AG09319 (cell line): ENCODE measurements at places on chromosomes 6 and 20.

DNA sequence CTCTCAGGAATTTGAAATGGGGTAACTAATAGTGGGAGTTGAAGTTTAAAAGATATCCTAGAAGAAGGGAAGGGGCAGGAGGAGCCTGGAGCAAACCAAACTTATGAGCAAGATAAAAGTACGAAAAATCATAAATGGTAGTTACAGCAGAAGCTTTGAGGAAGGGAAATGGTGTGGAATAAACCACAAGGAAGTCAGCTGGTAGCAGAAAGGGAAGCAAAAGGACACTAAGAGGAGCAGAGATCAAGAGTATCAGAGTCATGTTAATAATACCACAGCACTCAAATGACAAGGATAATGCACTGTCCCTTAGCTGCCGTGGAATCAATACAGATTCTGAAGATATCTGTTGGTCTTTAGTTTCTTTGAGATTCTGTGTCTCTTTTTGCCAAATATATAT is 44.9 kb upstream of the CCDC28A start:
- no peak for DNase-seq

GRCh38 chr20:33351696-33352095 is 49.6 kb downstream of the CDK5RAP1 start:
- DNase-seq, result no peak

- DNase-seq, result no peak
Observed at GRCh38 chr6:6801635-6802218, 213.2 kb downstream of the LY86 start.

DNA sequence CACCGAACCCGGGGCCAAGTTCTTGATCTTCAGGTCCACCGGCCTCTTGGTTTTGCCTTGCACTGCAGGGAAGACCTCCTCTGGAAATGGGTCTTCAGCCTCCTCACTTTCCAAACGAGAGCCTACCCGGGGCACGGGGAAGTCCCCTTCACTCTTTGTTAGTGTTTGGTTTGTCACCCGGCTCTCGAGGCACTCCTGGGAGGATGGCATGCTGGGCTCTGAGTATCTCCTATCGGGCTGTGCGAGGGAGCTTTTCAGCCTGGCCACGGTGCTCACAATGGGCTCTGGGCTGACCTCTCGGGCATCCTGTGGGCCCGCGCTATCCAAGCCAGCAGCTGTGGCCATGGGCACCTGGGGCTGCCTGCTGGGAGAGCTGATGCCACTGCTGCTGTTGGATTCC is 8.1 kb downstream of the TAGAP start:
- no peak for DNase-seq

DNA sequence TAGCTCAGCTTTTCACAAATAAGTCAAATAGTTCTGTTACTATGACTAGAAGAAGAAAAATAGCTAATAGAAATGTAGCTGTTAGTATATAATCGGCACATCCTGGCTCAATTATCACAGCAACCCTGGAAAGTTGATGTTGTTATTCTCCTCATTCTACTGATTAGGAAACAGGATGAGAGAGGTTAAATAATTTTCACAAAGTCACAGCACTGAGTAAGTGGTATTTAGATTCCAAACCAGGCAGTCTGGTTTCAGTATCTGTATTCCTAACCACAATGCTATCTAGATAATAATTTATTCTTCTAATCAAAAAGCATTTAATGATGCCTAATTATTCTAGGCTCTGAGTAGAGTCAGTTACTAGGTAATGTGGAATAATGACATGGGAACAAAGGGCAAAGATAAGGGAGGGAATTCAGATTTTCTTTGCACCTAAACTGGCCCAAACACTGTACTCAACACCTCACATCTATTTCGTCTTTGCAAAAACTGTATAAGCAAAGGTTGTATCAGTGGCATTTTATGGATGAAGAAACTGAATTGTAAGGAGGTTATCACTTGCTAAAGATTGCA is 51.3 kb downstream of the PDE7B start:
- no peak for DNase-seq

- no peak for DNase-seq
Observed at GRCh38 chr20:11136691-11137090, 462.9 kb upstream of the JAG1 start.

- DNase-seq, result no peak
Observed at GRCh38 chr6:139198529-139199288, 63.8 kb downstream of the HECA start.

DNA sequence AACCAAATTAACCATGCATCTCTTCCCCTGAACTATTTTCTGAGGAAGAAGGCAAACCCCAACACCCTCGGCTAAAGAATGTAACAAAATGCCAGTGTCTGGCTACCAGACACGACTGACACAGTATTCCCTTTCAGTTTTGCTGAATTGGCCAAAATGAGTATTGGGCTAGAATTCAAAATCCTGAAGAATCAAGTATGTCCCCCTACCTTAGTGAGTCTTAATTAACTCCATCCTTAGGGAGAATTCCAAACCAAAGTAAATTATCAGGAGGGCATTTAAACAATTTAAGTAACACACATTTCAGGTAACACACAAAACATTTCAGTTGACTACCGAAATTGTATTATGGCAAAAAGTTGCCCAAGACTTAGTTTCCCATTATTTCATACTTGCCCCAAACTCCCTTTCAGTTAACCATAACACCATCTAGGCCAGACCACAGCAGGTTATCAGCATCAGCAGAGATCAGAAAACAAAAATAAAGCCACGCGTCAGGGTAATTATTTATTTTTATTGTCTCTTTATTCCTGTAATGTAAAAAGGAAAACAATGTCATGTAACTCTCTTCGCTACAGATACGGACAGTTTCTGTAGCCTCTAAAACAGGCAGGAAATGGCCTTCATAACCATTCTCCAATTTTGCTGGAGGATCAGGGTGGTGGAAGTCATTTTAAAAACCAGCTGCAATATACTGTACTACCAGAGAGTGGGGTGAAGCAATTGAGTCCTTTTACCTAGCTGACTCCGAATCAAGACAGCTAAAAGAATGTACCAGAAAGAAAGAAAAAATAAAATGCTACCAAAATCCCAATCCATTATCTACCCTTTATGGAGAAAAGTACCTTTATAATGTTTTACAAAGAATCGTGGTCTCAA is 1.9 kb downstream of the SNX5 start:
- DNase-seq, result no peak

DNA sequence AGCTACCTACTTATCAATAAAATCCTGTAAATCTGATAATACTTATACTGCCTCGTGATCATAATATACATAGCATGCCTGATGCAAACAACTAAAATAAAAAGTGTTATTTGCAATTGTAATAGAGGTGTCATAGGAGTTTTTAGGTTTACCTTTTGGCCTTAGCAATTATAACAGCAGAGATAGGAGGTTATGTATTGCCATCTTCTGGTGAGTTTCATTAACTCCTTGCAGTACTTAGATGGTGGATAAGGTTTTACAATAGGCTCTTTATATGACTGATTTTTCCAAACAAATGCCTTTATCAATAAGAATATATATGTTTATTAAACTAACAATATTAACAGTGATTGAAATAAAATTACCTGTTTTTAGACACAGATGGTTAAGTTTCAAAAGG is 27.8 kb upstream of the MYCT1 start:
- peak; percentile 8 for DNase-seq

DNA sequence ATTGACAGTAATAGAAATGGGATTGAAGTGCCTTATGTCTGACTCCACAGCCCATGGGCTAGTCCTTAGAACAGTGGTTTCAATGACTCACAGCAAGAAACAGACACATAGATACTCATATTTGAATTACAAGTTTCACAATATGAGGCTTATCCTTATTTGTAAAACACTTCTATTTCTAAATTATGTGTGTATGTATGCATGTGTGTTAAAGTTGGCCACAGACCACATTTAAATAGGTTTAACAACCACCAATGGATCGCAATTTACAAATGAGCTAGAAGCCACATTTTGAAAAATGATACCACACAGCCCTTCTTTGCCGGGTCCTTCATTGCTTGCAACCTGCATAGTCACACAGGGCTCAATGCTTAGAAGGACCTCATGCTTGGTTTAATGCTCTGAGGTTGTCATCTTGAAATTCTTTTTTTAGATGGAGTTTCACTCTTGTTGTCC is 157.8 kb upstream of the PREP start:
- DNase-seq, result no peak

DNA sequence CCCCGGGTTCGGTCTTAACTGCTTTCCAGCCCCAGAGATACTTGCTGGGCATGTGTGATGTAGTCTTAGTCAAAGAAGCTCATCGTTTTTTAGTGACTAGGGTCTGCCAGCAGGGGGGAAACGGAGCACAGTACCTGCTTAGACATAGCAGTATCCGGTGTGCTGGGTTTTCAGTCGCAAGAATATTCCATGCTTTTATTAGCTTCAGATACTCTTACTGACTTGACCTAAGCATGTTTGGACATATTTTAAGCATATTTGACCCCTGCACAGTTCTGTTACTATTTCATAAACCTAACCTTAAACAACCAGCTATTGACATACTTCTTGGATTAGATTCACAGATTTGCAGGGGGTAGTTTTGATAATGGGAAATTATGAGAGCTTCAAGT is 3.0 kb downstream of the E2F3 start:
- DNase-seq, result no peak

GRCh38 chr20:2402271-2402980 is 21.7 kb downstream of the TGM6 start:
- DNase-seq, result peak; percentile 12

DNA sequence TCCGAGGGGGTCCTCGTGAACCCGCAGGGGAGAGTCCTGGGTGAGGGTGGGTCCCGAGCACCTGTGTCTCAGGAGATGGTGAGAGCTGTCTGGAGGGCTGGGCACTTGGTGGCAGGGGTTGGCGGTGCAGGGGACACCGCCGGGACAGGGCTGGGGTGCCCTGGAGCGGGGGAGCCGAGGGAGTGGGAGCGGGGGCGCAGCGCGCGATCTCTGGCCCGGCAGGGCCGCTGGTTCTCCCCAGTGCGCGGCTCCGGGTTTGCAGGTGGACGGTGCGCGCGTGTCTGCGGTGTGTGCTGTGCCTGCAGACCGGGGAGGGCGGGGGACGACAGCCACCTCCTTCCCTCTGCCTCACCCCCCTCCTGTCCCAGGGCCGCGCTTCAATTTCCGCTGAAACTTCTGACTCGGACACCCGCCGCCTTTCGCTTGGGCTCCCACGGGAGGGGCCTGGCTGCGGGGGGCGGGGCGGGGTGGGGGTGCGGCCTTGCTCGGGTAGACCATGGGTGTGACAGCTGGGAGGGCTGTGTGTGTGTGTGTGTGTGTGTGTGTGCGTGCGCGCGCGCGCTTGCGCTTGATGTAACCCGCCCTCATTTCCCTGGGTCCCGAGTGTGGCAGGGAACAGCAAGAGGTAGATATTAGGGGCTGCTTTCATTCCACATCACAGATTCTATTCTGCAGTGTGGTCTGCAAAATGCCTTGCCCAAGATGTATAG is 1.2 kb downstream of the TRIB3 start:
- peak; percentile 80 for DNase-seq

GRCh38 chr6:154754152-154754551 is 20.9 kb downstream of the SCAF8 start:
- no peak for DNase-seq

GRCh38 chr6:106764353-106764980 is 135.1 kb downstream of the QRSL1 start:
- DNase-seq, result no peak

GRCh38 chr6:13139119-13139518 is 189.2 kb downstream of the TBC1D7 start:
- no peak for DNase-seq

GRCh38 chr6:97656236-97656635 is 373.2 kb upstream of the MMS22L start:
- DNase-seq, result no peak

DNA sequence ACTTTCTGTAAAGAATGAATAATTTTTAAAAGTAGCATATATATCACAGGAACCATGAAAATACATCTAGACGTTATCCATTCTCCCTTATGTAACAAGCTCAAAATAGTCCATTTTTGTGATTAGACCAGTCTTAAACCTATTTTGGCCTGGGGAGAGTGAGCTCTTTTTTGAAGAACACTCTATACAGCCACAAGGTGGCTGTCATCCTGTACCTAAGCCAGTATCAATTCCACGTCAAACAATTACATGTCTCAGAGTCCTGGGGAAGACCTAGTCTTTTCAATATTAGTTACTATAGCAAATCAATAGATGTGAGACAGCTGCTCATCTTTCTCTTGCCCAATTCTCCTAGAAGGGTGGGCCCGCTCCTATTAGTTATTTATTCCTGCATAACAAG is 28.4 kb downstream of the FBXO5 start:
- no peak for DNase-seq

GRCh38 chr6:90468080-90468479 is 118.8 kb downstream of the MAP3K7 start:
- no peak for DNase-seq

DNA sequence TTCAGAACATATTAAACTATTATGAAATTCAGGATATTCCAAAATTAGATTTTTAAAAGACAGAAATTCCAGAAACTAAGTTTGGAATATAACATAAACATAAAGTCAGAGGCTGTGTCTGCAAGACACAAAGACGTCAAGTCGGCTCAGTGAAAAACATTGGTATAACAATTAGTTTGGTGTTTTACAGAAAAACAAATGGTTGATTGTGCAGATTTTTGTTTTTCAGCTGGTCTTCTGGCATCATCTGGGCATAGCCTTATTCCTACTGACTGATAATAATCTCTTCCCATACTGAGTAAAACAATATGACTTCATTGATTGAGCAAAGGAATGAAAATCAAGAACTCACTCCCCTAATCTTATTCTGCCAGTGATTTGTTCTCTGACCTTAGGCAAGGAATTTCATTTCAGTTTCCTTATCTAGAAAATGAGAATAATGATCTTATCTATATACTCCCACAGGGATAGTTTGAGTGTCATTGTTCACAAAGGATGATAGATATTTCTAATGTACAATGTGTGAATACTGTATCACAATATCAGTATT is 84.3 kb downstream of the FRK start:
- no peak for DNase-seq

DNA sequence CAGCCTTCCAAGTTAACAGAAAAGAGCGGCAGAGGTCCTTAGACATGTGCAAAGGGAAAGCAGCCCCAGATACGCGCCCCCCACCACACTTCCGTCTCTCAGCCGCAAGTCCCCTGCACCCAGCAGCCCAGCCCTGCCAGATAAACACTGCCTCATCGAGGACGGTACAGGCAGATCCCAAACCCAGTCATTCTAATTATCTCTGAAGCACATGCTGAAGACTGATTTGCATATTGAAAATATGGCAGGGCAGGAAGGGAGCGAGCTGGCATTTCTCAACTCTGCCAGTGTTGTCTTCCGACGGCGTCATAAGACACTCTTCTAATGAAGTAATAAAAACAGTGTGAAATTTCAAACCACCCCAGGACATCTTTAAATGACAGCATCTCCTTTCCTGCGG is 122.8 kb upstream of the CDH4 start:
- no peak for DNase-seq

GRCh38 chr20:56637576-56637975 is 8.5 kb downstream of the TFAP2C start:
- DNase-seq, result no peak
